Neural progenitor cell (in vitro differentiated cells): ENCODE measurements at places on chromosomes 6 and 20. TPM values are rescaled to one million over a fixed set of nuclear protein-coding genes. Genes with fewer than 3 reads are reported as not detected.

- H3K27me3 ChIP-seq = no peaks in the 10 kb centered on the region
- no peaks in the 10 kb centered on the region for H3K4me1 ChIP-seq
- H3K36me3 ChIP-seq = no peaks in the 10 kb centered on the region
- no peak overlapping the region for H3K4me3 ChIP-seq
Observed at GRCh38 chr20:62589720-62590119, 52.6 kb upstream of the SLCO4A1 start.

DNA sequence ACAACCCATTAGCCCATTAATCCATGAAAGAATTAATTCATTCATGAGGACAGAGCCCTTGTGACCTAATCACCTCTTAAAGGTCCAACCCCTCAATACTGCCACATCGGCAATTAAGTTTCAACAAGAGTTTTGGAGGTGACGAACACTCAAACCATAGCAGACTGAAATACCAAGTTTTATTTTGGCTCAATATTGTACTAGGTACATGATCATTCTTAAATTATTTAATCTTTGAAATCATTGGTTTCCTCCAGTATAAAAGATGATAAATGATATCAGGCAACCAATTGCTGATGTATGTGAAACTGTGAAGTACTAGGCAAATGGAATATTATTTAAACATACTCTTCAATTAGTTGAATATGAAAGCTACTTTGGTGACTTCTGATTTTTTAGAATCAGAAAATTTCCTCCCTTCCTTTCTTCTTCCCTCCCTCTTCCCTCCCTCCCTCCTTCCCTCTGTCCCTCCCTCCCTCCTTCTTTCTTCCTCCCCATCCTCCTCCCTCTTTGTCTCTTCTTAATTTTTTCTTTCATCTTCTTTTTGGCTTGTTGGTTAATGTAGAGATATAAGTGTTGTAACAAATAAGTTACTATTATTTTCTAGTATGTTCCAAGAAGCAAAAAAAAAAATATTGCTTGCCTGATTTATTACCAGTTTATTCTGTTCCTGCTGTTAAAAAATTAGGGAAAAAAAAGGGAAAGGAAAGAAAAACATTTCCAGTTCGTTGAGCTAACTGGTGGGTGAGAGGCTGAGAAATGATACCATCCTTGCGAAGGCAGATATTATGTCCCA is 233.9 kb upstream of the ZNF217 start:
- H3K27me3 ChIP-seq = no peaks in the 10 kb centered on the region
- H3K27ac ChIP-seq = no peak overlapping the region
- H3K4me3 ChIP-seq = no peak overlapping the region
- no peaks in the 10 kb centered on the region for H3K36me3 ChIP-seq
- no peak for DNase-seq

GRCh38 chr6:125913864-125914351 is 42.7 kb upstream of the HINT3 start:
- H3K27me3 ChIP-seq = no peaks in the 10 kb centered on the region
- no peak overlapping the region for H3K4me3 ChIP-seq
- no peak overlapping the region for H3K27ac ChIP-seq
- H3K36me3 ChIP-seq = no peaks in the 10 kb centered on the region

GRCh38 chr20:61135968-61136367 is 116.1 kb upstream of the CDH4 start:
- H3K36me3 ChIP-seq = no peaks in the 10 kb centered on the region
- H3K4me3 ChIP-seq = no peak overlapping the region
- H3K4me1 ChIP-seq = peaks cover 50% of the 10 kb centered on the region

- DNase-seq = no peak
- H3K4me3 ChIP-seq = no peak overlapping the region
- H3K27ac ChIP-seq = no peak overlapping the region
- H3K4me1 ChIP-seq = peaks cover 26% of the 10 kb centered on the region
- H3K27me3 ChIP-seq = peaks cover 100% of the 10 kb centered on the region
- H3K36me3 ChIP-seq = no peaks in the 10 kb centered on the region
Observed at GRCh38 chr6:10421921-10422736, 7.3 kb upstream of the TFAP2A start.

DNA sequence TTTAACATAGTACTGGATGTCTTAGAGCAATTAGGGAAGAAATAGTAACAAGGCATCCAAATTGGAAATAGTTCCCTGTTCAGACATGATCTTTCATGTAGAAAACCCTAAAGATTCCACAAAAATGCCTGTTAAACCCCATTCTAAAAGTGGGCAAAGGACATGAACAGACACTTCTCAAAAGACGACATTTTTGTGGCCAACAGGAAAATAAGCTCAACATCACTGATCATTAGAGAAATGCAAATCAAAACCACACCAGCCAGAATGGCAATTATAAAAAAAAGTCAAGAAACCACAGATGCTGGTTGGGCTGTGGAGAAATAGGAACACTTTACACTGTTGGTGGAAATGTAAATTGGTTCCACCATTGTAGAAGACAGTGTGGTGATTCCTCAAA is 109.9 kb upstream of the MOCS1 start:
- no peaks in the 10 kb centered on the region for H3K36me3 ChIP-seq
- H3K27me3 ChIP-seq = no peaks in the 10 kb centered on the region
- H3K4me1 ChIP-seq = no peaks in the 10 kb centered on the region
- H3K4me3 ChIP-seq = no peak overlapping the region
- no peak overlapping the region for H3K27ac ChIP-seq
- no peak for DNase-seq

DNA sequence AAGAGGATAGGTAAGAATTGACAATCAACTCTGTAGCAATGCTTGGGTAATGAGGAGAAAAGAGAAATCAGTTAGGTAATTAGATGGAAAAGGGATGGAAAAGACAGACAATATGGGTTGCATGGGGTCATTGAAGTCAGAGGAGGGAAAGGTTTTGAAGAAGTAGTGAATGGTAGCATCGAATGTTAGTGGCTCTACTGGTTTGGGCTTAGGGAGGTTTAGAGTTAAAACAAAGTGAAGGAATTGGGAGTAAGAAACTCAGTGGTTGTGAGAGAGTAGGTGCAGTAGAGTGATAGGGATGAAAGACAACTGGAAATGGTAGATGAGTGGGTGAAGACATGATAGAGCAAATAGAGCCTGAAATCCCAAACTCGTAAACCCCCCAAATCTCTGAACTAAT is 140.1 kb upstream of the ZFP64 start:
- H3K27me3 ChIP-seq = no peaks in the 10 kb centered on the region
- no peaks in the 10 kb centered on the region for H3K36me3 ChIP-seq
- no peak overlapping the region for H3K4me3 ChIP-seq
- no peak for DNase-seq
- H3K27ac ChIP-seq = no peak overlapping the region

GRCh38 chr6:153024709-153025017 is 22.2 kb upstream of the MTRF1L start:
- H3K27ac ChIP-seq = no peak overlapping the region
- no peak for DNase-seq
- no peaks in the 10 kb centered on the region for H3K4me1 ChIP-seq
- no peak overlapping the region for H3K4me3 ChIP-seq

PROKR2 gene
- total RNA-seq = not detected in 2 replicates

RPN2 gene
- 249 and 284 TPM in 2 replicates for total RNA-seq

KIF6 gene
- total RNA-seq = 0.59 and 2.7 TPM in 2 replicates
